Calu3 (cell line): ENCODE measurements at places on chromosomes 3 and 15. TPM values are rescaled to one million over a fixed set of nuclear protein-coding genes. Genes with fewer than 3 reads are reported as not detected.

Gene GPR62
- not detected in 2 replicates for total RNA-seq

Gene PLA2G4E
- 0.09 TPM in 1 of 2 replicates, not detected in the other for total RNA-seq

Gene OXSR1
- 49.5 and 50.4 TPM in 2 replicates for total RNA-seq

Gene LYZL4
- total RNA-seq = not detected in 2 replicates

Gene CCR4
- total RNA-seq = not detected in 2 replicates

Gene BHLHE40
- total RNA-seq = 62.2 and 71.9 TPM in 2 replicates

- no peak overlapping the region for H3K4me3 ChIP-seq
- DNase-seq = no peak
- H3K36me3 ChIP-seq = no peaks in the 10 kb centered on the region
- no peaks in the 10 kb centered on the region for H3K27me3 ChIP-seq
- H3K4me1 ChIP-seq = no peaks in the 10 kb centered on the region
Observed at GRCh38 chr15:28888900-28889299, 3.1 kb downstream of the APBA2 start.

GRCh38 chr3:99599894-99600293 lies 38.5 kb upstream of the COL8A1 start:
- no peaks in the 10 kb centered on the region for H3K36me3 ChIP-seq
- no peaks in the 10 kb centered on the region for H3K27me3 ChIP-seq
- no peak overlapping the region for H3K4me3 ChIP-seq
- no peak for DNase-seq

GRCh38 chr3:147388700-147389580 lies 17.4 kb downstream of the ZIC4 start:
- H3K27ac ChIP-seq = no peak overlapping the region
- no peak for DNase-seq
- H3K4me3 ChIP-seq = no peak overlapping the region
- H3K27me3 ChIP-seq = no peaks in the 10 kb centered on the region
- no peaks in the 10 kb centered on the region for H3K4me1 ChIP-seq
- no peaks in the 10 kb centered on the region for H3K36me3 ChIP-seq

DNA sequence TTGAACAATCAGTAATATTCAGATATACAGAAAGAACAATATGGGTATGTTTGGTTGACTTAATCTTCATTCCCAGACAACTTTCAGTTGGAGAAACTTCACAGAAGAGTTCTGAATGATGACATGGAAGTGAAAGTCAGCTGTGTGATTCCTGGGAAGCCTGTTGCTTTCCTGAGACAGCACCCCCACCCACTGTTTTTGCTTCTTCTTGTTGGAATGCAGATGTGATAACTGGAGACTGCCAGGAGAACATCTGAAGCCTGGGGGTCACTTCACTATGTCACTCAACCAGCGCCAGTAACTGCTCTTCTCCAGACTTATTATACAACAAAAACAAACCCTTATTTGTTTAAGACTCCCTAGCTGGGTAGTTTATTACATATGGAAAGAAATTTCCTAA lies 599.4 kb downstream of the ZIC1 start:
- H3K27ac ChIP-seq = no peak overlapping the region
- H3K36me3 ChIP-seq = no peaks in the 10 kb centered on the region
- no peak for DNase-seq
- no peaks in the 10 kb centered on the region for H3K4me1 ChIP-seq
- H3K27me3 ChIP-seq = no peaks in the 10 kb centered on the region
- H3K4me3 ChIP-seq = no peak overlapping the region

DNA sequence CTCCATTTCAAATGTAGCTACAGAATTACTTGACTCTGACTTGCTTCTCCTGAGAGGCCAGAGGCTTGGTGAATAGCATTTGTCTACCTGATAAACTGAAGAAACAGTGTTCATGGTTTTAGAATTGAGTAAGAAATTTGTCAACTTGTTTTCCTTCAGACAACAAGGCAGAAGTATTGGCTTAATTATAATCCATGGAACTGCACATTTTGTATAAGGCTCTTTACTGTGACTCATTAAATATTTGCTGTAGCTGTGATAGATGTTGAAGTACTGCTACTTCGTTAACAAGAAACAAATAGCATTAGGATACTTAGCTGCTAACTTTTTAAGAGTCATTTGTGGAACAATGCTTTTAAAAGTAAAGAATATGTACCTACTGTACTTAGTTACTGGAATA lies 4.6 kb downstream of the UNC13C start:
- H3K27ac ChIP-seq = no peak overlapping the region
- no peak for DNase-seq
- H3K4me3 ChIP-seq = no peak overlapping the region
- H3K27me3 ChIP-seq = no peaks in the 10 kb centered on the region

- H3K27ac ChIP-seq = no peak overlapping the region
- H3K4me1 ChIP-seq = peaks cover under 1% of the 10 kb centered on the region
- H3K27me3 ChIP-seq = no peaks in the 10 kb centered on the region
- H3K36me3 ChIP-seq = peaks cover 21% of the 10 kb centered on the region
- DNase-seq = no peak
Observed at GRCh38 chr3:129286081-129286480, 7.4 kb downstream of the HMCES start.

DNA sequence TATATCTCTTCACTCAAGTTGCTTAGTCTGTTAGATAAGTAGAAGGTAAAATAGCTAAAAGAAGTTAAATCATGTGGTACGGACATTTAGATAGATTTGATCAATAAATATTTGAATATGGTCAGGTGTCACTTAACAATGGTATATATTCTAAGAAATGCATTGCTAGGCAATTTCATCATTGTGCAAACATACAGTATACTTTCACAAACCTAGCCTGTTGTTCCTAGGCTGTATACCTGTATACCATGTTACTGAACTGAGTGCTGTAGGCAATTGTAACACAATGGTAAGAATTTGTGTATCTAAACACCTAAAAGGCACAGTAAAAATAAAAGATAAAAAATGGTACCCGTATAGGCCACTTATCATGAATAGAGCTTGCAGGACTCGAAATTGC lies 112.8 kb upstream of the CGNL1 start:
- H3K4me3 ChIP-seq = no peak overlapping the region
- no peaks in the 10 kb centered on the region for H3K27me3 ChIP-seq
- H3K27ac ChIP-seq = no peak overlapping the region
- no peaks in the 10 kb centered on the region for H3K36me3 ChIP-seq
